ENCODE measurements at places on chromosomes 4 and X.

GRCh38 chr4:4852591-4853362, 6.7 kb upstream of the MSX1 start:
- DNase-seq: no peak

GRCh38 chr4:67933755-67934154, 29.5 kb downstream of the TMPRSS11A start:
- no peak for DNase-seq

- DNase-seq: no peak
Observed at GRCh38 chr4:183987987-183988392, 82.9 kb downstream of the STOX2 start.

DNA sequence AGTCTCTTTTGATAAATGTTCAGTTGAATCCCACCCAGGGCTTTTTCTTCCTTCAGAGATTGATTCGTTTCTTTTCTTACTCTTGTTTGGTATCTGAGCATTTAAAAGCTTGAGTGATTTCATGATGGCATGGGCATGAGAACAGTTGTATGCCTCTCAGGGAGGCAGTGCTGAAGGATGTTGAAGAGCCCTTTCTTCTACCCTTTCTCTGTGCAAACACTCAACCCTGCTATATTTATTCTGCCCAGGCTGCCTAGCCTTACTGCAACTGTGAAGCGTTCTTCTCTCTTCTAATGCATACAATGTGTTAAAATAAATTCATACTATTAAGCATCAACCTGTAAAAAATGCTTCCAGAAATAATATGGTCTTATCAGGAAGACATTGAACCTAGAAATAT, 367.6 kb upstream of the LCORL start:
- DNase-seq: no peak

- DNase-seq: no peak
Observed at GRCh38 chr4:109432203-109432602, 1.4 kb upstream of the SEC24B start.

DNA sequence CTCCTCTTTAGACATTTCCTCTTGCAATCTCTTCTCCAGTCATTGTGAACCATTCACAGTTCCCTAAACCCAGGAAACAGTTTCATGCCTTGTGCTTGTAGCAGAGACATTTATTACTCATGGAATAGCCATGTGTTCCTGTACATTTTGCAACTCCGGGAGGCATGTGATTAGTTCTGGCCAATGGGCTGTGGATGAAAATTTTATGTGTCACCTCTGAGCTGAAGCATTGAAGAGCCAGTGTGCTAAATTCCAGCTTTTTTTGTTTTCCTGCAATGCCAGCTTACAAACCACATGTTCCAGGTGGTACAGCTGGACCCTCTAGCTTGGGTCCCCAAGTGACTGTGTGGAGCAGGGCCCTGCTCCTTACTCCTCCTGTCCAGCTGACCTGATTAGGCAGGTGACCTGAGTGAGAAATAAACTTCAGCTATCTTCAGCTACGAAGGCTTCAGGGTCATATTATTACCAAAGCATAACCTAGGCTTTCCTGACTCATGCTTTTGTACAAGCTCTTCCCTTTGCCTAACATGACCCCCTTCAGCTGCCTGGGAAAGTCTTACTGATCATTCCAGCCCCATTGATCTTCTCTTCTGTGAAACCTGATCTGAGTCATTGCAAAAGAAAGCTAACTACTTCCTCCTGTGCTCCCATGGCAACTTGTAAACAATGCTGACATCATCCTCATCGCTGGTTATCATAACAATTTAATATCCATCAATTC, 200.4 kb downstream of the PTTG2 start:
- no peak for DNase-seq

DNA sequence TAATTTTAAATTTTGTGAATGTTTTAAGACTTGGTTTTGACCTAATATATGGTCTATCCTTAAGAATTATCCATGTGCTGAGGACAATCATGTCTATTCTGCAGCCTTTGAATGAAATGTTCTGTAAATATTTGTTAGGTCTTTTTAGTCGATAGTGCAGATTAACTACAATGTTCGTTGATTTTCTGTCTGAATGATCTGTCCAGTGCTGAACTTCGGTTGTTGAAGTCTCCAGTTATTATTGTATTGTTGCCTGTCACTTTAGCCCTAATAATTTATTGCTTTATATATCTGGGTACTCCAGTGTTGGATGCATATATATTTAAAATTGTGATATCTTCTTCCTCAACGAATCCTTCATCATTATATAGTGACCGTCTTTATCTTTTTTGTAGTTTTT, 218.3 kb upstream of the ZC4H2 start:
- DNase-seq: no peak

- no peak for DNase-seq
Observed at GRCh38 chr4:38769441-38769840, 13.3 kb downstream of the TLR10 start.
